ENCODE measurements at places on chromosomes 6 and 20.

- DNase-seq = no peak
Observed at GRCh38 chr6:149149653-149150052, 167.9 kb upstream of the TAB2 start.

DNA sequence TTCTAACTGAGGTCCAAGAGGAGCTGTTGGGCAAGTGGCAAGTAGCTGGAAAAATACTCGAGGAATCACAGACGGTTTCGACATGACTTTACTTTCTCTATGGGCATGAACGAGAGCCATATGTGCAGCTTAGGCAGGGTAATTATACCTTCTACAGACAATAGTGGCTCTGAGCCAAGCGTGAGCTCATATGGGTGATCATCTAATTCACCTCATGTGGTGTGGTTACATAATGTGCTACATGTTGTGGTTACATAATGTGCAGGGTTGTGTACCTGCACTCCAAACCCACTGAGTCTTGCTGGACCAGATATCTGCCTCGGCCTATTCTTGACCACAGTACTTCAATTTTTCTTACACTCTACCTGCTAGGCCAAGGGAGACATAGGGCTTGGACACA, 771.7 kb upstream of the EYS start:
- no peak for DNase-seq

- DNase-seq = no peak
Observed at GRCh38 chr20:64045346-64046011, 4.0 kb downstream of the SOX18 start.

- DNase-seq = no peak
Observed at GRCh38 chr6:33442283-33442682, 12.1 kb upstream of the ZBTB9 start.

GRCh38 chr6:1481286-1481685, 91.9 kb downstream of the FOXF2 start:
- no peak for DNase-seq

DNA sequence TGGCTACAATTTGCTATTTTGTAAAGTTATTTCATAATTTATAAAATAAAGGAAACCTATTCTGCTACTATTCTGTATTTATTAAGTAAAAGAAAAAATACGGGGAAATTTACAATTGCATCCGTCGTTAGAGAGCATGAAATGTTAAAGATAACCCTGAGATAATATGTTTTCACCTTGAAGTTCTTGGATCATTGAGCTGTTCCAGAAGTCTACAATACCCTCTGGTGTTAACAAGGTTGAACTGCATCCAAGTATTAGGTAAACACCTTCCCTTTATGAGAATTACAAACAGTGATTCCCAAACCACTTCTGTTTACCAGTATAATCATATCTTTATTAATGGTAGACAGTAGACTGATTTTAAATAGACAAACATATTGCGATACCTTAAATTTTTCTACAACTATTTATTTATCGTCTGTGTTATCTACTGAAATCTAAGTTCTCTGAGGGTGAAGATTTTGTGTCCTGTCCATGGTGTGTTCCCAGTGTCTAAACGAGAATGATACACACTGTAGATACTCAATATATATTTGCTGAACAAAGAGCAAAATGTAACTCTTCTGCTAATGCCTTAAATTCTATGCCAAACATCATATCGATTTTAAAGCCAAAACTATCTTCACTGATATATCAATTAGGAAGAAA, 28.2 kb downstream of the TBC1D32 start:
- DNase-seq = no peak

- DNase-seq = no peak
Observed at GRCh38 chr6:87430499-87430898, 22.7 kb downstream of the CFAP206 start.

DNA sequence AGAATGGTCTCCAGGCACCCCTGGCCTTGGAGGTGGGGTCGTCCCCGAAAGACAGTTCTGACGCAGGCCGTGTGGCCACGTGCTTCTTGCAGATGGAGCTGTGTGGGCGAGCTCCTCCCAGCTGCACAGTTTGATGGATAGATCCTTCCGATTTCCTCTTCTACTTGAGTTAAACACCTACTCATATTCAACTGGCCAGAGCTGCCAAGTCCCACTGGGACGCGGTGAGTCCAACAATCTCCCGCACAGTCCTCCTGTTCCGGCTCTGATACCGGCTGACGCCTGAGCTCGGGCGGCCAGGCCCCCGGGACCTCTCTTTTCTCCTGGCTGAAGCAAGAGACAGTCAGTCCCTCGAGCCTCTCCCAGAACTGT, 57.9 kb upstream of the DACT2 start:
- no peak for DNase-seq

- DNase-seq = no peak
Observed at GRCh38 chr6:22271081-22271480, 25.8 kb downstream of the PRL start.

DNA sequence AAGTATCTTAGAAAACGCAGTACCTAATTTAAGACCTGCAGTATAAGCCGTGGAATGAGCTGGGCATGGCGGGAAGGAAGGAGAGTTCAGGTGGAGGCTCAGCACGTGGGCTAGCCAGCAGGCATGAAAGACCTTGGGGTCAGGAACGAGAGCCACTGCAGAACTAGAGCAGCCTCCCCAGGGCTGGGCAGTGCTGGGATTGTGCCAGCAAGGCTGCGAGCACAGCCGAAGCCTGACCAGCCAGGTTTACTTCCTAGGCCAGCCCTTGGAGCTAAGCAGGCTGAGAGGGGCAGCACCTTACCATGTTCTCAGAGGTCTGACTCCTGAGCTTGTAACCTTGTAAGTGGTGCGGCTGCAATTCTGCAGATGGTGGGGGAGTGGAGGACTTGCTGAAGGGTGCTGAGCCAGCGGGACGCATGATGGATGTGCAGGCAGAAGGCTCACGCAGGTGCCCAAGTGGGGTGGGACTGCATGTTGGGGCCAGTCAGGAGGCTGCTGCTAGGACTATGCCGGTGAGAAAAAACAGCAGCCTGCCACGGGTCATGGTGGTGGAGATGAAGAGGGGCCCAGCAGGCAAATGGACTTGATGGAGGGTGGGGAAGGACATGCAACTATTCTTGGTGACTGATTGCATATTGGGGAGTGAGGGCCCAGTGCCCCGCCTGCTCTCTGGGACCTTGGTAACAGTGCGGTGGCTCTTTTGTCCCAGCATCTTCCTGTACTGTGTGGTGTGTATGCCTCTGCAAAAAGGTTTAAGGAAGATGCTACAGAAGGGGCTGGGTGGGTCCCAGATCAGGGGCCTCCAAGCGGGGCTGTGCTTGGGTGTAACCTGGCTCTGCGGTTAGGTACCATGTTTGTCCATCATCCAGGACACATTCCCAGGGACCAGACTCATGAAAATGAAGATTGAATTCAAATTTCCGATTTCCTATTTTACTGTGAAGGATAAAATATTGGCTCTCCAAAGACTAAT, 37.6 kb upstream of the IRF4 start:
- no peak for DNase-seq

- DNase-seq = no peak
Observed at GRCh38 chr6:90650041-90650940, 63.4 kb upstream of the MAP3K7 start.

- DNase-seq = no peak
Observed at GRCh38 chr20:47263465-47264084, 92.9 kb downstream of the ZMYND8 start.

DNA sequence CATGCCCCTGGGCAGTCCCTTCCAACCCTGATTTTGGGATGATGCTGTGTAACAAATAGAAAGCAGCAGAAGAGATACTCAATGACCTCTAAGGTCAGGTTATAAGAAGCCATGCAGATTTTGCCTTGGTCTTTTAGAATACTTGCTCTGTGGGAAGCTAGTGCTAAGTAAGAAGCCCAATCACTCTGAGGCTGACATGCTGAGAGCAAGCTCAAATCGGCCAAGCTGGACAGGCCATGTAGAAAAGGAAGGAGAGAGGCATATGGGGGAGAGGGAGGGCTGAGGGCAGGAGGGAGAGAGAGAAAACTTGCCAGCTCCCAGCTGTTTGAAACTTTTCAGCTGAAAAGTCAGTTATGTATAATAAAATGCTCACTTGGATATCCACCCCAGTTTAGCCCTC, 1021.6 kb upstream of the MAP3K7 start:
- DNase-seq = no peak

DNA sequence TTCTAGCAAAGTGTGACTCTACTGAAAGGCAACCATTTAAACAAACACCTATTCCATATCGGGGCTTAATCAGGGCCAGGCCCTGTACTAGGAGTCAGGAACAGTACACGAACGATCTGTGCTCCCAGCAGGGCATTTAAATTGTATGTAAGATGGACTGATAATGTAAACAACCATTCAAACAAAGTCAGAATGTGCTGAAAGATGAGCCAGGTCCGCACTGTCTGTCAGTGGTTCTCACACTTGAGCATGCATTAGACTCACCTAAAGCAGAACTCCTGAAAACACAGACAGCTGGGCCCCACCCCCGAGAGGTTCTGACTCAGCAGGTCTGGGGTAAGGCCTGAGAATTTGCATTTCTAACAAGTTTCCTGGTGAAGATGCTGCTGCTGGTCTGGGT, 81.6 kb downstream of the PXDC1 start:
- DNase-seq = no peak

DNA sequence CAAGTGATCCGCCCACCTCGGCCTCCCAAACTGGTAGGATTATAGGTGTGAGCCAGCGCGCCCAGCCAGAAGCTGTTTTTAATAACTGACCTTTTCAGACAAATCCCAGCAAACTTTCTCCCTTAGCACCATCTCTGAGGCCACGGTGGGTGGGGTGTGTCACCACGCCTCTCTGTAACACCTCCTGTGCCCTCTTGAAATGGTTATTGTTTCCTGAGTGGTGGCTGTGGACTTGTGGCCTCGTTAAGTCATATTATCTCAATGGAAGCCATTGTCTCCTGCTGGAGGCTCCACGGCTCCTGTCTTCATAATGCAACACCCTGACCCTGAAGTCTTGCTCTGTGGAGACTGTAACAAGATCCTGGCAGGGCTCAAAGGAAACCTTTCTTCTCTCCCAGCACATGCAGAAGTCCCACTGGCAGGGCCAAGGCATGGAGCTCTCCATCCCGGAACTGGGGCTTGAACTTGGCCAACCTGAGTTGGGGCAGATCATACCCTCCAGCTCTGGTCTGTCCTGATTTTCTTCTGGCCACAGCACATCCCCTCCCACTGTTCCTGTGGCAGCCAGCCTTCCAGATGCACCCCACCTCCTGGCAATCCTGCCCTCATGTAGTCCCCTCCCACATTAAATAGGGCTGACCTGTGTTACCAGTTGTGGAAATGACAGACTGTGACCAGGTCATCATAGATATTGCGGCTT, 81.1 kb downstream of the SNX5 start:
- no peak for DNase-seq

DNA sequence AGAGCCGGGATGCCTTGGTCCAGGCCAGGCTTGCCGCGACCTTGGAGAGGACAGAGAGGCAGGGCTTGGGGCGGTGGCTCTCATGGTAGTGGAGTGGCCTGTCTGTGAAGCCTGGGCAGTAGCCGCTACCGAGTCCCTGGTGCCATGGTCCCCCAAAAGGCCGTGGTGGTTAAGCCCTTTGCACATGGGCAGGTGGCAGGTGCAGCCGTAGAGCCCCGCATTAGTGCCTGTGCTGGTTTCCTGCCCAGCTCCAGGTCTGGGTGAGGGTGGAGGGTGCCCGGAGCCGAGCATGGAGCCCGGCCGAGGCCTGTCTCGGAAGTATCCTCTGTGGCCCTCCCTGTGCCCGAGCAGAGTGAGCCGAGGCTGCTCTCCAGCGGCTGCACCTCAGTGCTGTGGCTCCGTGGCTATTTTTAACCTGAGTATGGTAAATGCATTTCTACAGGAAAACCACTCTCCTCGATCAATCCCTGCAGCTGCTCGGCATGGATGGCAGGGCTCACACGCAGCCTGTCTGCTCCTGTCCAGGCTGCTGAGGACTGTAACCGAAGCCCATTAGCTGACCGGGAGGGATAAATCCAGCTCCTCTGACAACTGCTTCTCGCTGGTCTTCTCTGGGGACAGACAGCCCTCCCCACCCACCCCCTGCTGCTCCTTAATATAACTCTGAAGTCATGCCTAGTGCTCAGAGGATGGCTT, 36.3 kb upstream of the GATA5 start:
- DNase-seq = no peak

GRCh38 chr6:83708970-83709747, at the start of gene SNAP91:
Gene SNAP91 (minus strand): TSS chr6:83709101. CDS start chr6:83707927, 1,174 bp downstream.
- DNase-seq = no peak

- no peak for DNase-seq
Observed at GRCh38 chr6:17725083-17725482, 18.4 kb upstream of the NUP153 start.

DNA sequence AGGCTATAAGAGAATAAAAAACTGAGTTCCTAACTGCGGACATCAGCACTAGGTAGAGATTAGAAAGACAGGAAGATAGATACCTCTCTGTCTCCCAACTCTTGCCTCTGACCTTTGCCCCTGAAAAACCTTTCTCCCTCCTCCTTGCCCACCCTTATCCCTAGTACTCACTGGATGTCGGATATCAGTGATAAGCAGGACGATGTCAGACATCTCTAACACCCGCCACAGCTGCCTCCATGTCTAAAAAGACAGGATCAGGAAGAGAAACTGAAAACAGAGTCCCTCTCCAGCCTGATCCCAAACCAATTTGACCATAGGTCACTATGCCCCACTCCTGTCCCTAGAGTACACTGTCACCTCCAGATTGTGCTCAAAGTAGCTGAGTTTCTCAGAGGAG, 1.9 kb downstream of the GNL1 start:
- DNase-seq = no peak

GRCh38 chr20:41145821-41146620, 8.7 kb downstream of the PLCG1 start:
- no peak for DNase-seq

GRCh38 chr6:39391182-39391581, 68.7 kb upstream of the KCNK16 start:
- DNase-seq = no peak

DNA sequence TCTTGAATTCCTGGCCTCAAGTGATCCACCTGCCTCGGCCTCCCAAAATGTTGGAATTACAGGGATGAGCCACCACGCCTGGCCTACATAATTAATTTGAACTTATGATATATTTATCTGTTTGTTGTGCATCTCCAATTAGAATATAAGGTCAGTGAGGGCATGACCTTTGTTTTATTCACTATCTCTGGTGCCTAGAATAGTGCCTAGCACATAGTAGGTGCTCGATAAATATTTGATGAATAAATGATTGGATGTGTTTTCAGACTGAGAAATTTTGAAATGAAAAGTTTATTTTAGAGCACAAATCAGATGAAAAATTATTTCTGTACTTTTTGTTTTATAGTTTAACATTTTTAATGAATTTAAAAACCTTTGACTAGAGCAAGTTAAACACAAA, 19.4 kb upstream of the VEGFA start:
- DNase-seq = no peak

DNA sequence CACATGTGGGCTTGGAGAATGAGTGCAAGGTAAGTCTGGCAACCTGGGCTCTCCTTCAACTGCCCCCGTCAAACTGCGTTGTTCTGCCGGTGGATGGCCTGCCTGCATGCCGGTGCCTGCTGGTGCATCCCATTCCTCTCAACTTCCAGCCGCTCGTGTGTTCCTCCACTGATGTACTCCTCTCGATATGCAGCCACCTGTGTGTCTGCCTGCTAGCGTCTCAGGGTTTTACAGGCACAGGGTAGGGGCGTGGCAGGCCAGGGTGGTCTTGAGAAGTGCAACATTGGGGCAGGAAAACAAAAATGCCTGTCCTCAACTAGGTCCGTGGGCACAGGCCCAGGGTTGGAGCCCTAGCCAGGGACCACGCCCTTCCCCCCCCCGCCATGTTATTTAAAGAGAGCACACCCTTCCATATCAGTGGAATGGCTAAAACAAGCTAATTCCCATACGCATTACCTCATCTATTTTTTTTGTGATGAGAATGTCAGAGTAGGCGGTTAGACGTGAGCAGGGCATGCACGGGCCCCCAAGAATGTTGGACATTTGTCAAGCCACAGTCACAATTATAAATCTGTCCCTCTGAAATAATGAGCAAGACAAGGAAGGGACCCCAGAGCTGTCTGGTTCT, 33.2 kb downstream of the SERPINB6 start:
- no peak for DNase-seq
